Stimulated activated CD8-positive, alpha-beta memory T cell treated with anti-CD3 and anti-CD28 coated beads, Interleukin-15, amount 100 ng/mL, for 24 hours (primary cell): ENCODE measurements at places on chromosomes 3 and 15.

- no peak for DNase-seq
These were observed 12.5 kb upstream of the FEM1B start for GRCh38 chr15:68265081-68265480.

DNA sequence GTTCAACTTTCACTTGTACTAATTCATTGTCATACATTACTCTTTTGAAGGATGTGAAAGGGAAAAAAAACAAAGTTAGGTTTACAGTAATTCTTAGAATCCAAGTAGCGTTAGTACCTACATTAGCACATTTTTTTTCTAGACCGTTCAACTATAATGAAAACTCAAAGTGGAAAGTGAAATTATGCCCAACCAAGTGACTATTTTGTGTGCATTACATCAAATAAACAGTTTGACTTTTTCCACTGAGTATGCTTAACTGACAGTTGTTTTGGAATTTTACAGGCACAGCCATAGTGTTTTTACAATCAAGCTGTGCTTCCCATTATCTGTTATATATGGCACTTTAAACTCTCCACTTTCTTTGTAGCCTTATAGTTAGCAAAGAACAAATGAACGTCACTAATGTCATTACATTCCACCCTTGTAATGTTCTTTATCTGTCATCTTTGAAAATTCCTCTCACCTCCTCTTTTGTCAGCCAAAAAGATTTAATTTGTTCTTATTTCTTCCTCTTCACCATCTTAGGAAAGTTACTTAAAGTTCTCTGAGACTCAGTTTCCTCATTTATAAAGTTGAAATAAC is 142.3 kb upstream of the SOX2 start:
- no peak for DNase-seq

- no peak for DNase-seq
These were observed 54.0 kb downstream of the SNTN start for GRCh38 chr3:63706321-63707085.

DNA sequence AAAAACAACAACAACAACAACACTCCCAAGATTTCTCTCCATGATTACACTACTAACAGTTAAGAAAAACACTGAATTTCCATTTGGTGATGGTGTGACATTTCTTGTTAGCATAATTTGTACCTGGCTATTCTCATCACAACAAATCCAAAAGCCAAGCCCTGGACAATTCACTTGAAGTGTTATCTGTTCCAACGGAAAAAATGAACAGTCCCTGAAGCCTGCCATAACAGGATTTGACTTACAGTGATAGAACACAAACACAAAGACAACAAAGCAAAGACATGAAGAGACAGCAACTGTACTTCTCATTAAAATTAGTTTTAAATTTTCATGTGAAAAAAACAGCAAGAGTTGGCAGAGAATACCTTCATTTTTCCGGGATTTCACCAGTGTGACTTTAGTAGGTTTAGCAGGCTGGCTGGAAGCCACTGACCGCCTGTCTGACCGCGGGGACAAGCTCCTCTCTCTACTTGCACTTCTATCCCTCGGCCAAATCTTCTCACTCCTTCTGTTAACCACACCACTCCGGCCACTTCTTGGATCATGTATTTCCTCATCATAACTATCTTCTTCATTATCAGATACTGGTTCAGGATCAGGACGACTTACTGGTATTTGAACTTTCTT is 56.3 kb downstream of the TJP1 start:
- no peak for DNase-seq

DNA sequence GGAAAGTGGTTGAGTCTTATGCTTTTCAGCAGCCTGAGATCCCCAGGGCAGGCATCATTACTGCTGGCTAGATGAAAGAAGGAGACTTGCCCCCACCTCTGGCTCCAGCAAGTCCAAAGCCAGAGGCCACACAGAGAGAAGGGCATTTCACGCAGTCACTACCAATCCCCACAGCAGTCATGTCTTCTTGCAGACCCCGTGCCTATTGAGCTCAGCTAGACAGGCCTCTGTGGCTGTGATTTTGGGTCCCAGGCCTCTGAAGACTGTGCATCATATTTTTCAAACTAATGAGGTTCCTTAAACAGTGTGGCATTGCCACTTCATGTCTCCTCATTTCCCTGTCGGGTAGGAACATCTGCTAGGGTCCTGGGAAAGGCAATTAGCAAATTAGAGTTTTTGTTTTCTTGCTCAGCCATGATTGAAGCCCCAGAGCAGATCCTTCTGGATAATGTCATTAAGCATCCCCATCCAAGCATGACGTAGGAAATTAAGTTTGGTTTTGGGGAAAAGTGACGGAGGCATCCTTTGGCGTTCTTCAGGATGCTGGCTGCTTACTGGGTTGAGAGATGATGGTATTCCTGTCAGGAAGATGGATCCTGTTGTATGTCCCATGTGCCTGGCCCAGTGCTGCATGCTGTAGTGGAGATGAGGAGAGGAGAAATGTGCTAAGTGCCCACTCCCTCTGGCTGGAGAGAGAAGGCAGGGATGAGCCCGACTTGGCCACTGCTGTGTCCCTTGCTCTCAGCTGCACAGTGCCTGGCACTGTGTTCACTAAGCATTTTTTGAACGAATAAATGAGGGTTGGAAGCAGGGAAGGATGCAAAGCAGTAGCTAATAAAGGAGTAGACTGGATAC is 7.0 kb downstream of the SPSB4 start:
- no peak for DNase-seq

DNA sequence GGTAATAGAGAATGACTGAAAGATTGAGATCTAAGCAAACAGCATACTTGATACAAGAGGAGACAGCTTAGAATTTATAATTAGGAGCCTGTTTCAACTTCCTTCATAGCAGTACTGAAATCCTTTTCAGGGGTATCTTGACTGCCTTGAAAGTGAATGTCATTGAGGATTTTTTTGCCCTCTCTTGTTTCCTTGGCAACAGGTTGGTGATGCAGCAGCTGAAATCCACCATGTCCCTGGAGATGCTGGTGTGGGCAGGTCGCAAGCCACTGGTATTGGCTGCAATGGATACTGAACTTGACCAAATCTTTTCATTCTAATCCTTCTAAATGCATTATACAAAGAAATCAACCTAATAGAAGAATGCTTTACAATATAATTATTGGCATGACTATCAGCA is 59.3 kb upstream of the GAP43 start:
- DNase-seq, result no peak

DNA sequence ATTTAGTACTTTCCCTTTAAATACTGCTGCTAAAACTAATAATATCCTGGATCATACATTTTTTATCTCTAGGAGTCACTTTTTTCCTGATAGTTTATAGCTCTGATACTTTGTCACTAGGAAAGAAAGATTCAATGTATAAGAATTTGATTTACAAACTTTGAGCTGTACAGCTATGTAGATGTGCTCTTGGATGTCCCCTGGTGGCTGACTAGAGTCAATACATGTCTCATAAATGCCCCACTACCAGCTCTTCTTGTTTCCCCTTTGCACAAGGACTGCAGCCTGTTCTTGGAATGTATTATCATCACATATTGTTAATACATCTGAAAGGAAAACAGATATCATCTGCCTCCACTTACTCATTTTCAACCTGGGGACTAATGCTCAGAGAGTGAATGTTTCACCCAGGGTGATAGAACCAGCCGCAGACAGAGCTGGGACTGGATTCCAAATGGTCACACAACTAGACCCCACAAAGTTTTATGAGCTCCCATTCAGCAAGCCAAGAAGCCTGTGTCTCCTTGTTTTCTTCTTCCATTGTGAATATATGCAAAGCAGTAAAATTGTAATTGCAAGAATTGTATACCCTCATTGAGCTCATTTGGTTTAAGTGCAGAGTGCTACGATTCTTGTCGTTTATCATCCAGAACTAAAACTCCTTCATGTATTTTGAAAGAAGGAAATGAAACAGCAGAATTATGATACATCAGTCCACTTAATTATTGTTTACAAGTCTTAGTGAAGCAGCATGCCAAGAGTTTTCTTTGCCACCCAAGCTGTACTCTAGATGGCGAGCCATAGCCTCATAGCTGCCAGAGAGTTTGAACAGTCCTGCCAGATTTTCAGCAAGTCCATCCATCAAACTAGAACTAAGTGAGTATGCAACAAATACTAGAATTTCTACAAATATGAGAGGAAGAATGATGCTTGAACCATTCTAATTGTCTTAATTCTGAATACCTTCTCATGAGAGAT is 261.6 kb upstream of the LMCD1 start:
- DNase-seq, result no peak

DNA sequence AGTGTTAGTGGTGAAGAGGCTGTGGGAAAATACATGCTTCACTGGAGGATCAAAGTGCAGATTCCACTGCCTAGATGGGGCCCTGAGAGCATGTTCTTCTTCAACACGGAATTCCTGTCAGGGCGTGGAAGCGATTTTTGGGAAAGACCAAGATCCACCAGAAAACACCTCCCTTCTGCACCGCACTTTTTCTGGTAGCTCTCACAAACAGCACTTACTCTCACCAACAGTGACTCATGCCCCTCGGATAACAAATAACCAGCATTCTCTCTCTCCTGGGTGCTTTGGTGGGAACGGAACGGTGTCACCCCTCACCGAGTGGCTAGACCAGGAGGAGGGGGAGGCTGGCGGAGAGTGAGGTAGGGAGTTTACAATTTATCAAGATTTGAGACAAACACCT is 40.1 kb downstream of the ADAMTSL3 start:
- DNase-seq, result no peak

DNA sequence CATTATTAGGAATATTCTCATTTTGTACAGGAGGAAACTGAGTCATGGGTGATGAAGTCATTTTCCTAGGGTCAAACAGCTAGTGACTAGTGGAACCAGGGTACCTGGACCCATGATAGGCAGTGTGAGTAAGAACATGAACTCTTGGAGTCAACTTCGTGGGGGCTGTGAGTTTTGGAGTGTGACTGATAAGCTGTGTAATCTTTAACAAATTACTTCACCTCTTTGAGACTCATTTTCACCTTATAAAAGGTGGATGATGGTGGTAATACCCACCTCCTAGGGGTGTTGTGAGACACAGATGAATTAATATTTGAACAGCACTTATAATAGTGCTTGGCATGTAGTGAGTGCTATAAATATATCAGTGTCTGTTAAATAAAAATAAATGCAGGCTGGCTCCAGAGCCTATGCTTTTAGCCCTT is 9.1 kb downstream of the SEMA6D start:
- no peak for DNase-seq

- no peak for DNase-seq
These were observed 72.5 kb upstream of the ONECUT1 start for GRCh38 chr15:52862677-52863076.

DNA sequence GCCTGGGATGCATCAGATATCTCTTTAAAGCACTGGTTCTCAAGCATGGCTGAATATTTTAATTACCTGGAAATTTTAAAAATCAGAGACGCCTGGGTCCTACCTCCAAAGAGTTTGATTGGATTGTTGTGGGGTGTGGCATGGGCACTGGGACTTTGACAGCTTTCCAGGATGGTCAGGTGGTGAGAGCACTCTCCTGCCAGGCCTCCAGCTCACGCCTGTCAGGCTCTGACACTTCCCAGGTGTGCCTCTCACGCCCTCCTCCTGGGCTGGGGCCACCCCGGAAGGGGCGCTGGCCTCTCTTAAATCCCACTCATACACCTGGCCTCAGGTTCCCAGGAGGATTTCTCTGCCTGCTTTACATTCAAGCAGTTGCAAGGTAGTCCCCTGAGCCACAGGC is 48.5 kb downstream of the AMOTL2 start:
- DNase-seq, result no peak

GRCh38 chr3:117346901-117347300 is 637.3 kb downstream of the TUSC7 start:
- no peak for DNase-seq

DNA sequence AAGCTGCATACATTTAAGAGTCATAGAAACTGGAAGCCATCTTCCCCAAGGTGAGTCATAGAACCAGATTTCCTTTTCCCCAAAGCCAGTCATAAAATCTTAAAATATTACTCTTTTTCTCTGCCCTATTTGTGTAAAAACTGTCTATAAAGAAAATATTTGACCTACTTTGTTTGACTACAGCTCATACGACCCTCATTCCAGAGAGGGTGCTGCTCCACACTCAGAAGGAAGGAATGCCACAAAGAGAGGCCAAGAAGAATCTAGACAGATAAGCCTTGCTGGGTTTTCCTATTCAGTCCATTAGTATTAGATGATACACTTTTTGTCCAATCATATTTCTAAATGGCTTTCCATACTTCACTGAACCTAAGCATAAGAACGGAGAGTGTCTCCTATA is 671.6 kb upstream of the SGO1 start:
- DNase-seq, result no peak

GRCh38 chr3:42803414-42804105 is 730 bp downstream of the HIGD1A start:
- DNase-seq, result no peak

- no peak for DNase-seq
These were observed 82.9 kb downstream of the CHRNA7 start for GRCh38 chr15:32113224-32113623.

- no peak for DNase-seq
These were observed 10.9 kb downstream of the LRRFIP2 start for GRCh38 chr3:37163262-37164015.

DNA sequence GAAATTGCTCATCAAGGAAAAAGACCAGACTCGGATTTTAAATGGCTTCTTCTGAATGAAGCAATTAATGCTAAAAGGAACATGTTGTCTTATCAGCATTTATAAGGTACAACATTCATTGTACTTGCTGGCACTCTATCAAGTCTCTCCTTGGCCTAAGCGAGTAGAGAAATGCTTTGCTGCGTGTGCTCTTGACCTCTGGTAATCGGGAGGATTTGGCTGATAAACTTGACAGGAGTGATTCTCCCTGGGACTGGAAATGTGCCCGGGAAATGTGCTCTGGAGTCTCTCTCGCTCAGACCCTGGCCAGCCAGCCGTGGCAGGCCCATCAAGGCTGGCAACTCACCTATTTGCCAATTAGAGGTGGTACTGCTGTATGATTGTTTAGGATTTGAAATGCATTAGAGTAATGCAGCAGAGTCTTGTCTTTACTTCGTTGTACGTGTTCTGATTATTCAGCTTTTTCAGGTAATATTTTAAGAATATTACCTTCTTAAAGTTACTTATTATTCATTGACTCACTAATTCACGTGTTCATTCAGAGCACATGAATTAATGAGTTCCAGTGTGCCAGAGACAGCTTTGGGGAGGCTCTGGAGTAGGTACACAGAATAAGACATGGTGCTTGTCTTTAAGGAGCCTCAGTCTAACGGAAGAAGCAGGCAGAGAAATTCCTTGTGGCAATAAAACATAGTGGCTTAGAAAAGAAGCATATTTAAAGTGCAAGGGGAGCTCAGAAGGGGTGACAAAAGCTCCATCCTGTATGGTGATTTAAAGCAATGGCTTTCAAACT is 48.0 kb upstream of the TPRG1 start:
- DNase-seq, result no peak
